Iris pigment epithelial cell (primary cell): ENCODE measurements at places on chromosomes 1 and 21.

- no peak for DNase-seq
Observed at GRCh38 chr1:243471026-243471685, 215.3 kb downstream of the SDCCAG8 start.

DNA sequence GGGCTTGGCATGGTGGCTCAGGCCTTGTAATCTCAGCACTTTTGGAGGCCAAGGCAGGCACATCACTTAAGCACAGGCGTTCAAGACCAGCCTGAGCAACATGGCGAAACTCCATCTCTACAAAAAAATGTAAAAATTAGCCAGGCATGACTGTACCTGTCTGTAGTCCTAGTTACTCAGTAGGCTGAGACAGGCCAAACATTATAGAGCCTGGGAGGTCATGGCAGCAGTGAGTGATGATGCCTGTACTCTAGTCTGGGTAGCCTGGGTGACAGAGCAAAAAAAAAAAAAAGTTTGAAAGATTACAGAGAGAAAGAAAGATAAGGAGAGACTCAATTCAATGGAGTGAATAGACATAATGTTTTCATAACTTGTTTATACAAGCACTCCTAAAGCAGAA is 556.5 kb upstream of the BRINP3 start:
- no peak for DNase-seq

- DNase-seq: peak; percentile 9
Observed at GRCh38 chr21:36235058-36235582, 78.5 kb downstream of the DOP1B start.

- no peak for DNase-seq
Observed at GRCh38 chr1:186717286-186717685, 37.1 kb upstream of the PTGS2 start.

- DNase-seq: no peak
Observed at GRCh38 chr1:36705629-36706028, 222.9 kb upstream of the CSF3R start.

DNA sequence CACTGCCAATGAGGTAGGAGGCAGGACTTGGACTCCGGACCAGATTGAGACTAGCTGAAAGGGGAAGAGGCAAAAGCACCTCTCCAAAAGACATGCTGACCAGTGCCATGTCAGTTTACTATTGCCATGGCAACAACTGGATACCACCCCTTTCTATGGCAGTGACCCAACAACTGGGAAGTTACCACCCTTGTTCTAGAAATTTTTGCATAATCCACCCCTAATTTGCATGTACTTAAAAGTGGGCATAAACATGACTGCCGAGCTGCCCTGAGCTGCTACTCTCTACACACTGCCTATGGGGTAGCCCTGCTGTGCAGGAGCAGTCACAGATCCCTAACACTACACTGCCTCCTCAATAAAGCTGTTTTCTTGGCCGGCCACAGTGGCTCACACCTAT is 19.0 kb upstream of the SLC6A9 start:
- DNase-seq: no peak

GRCh38 chr1:52925571-52926005 is 1.5 kb upstream of the SCP2 start:
- DNase-seq: no peak

- no peak for DNase-seq
Observed at GRCh38 chr1:179017383-179018326, 8.0 kb upstream of the FAM20B start.
